ENCODE measurements at places on chromosomes 2 and 18. TPM values are rescaled to one million over a fixed set of nuclear protein-coding genes. Genes with fewer than 3 reads are reported as not detected.

GRCh38 chr2:237896956-237897355 is 37.5 kb downstream of the RAMP1 start:
- no peaks in the 10 kb centered on the region for H3K27me3 ChIP-seq
- no peak overlapping the region for H3K27ac ChIP-seq
- no peak for DNase-seq

DNA sequence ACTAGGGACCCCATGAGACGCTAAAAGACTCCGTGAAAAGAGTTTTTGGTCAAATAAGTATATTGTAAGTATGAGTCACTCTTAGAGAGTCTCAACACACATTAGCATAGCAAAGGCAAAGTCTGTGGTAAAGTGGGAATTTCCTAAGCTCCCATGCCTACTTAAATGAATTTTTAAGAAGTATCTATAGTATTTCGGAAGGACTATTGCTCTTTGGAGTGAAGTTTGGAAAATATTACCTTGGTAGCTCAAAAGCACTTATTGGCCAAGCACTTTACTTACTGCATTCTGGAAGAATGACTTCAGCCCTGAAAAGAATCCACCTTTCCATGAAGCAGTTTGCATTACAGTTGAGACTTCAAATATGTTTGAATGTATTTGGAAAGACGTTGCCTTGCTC is 57.1 kb downstream of the CAVIN2 start:
- H3K27me3 ChIP-seq: peaks cover 10% of the 10 kb centered on the region
- no peak for DNase-seq
- H3K4me1 ChIP-seq: no peaks in the 10 kb centered on the region
- no peak overlapping the region for H3K4me3 ChIP-seq

- H3K4me1 ChIP-seq: peaks cover 37% of the 10 kb centered on the region
- no peak overlapping the region for H3K27ac ChIP-seq
- H3K4me3 ChIP-seq: no peak overlapping the region
- no peaks in the 10 kb centered on the region for H3K36me3 ChIP-seq
- H3K27me3 ChIP-seq: no peaks in the 10 kb centered on the region
These were observed 55.7 kb downstream of the LRRFIP1 start for GRCh38 chr2:237682856-237683670.

DNA sequence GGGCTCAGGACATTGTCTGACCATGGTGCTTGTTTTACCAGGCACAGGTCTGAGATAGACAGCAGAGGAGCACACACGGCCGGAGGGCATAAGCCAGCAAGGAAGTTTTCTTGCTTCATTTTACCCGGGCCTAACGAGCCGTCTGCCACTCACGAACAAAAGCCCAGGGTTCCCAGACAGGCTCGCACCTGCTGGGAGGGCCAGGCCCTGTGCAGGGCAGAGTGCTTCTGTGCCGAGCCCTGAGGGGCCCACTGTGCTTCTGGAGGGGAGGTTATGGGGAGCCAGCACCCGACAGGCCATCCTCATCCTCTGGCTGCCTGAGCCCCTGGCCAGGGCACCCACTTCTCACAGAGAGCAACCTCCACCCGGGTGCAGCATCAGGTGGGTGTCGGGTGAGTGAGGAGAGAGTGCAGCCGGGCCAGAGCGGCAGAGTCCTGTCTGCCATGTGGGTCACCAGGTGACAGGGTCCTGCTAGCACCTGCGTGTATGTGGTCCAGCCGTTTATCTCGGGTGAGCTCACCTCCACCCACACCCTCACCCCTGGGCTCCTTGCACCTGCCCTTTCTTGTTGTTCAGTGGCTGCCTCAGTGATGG is 297.9 kb downstream of the NDUFA10 start:
- H3K27me3 ChIP-seq: no peaks in the 10 kb centered on the region
- no peaks in the 10 kb centered on the region for H3K36me3 ChIP-seq
- DNase-seq: no peak
- H3K27ac ChIP-seq: no peak overlapping the region
- no peak overlapping the region for H3K4me3 ChIP-seq

GRCh38 chr18:79187532-79188277 is 118.5 kb downstream of the ATP9B start:
- DNase-seq: no peak
- no peaks in the 10 kb centered on the region for H3K27me3 ChIP-seq
- no peak overlapping the region for H3K4me3 ChIP-seq

GRCh38 chr2:102522162-102522561 is 49.1 kb downstream of the SLC9A4 start:
- peaks cover 4% of the 10 kb centered on the region for H3K27me3 ChIP-seq
- no peak for DNase-seq
- no peak overlapping the region for H3K4me3 ChIP-seq
- no peaks in the 10 kb centered on the region for H3K4me1 ChIP-seq
- no peak overlapping the region for H3K27ac ChIP-seq

DNA sequence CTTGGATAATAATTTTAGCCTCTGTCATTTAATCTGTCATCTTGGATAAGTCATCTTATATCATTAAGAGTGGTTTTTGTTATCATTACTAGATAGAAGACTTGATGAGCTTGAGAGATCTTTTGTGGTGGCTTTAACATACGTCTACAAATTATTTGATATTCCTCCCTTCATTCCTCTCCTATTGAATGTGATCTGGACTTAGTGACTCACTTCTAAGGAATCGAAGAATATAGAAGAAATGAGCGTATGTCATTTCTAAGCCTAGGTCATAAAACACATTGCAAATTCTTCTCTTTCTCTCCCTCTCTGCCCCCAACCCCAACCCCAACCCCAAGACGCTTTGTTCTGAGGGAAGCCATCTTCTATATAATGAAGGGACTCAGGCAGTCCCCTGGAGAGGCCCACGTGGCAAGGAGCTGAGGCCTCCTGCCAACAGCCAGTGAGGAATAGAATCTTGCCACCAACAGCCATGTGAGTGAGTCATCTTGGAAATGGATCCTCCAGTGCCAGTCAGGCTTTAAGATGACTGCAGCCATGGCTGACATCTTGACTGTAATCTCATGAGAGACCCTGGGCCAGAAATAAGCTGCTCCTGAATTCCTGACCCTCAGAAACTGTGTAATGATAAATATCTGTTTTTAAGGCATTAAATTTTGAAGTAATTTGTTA is 221.6 kb upstream of the SP5 start:
- H3K4me3 ChIP-seq: no peak overlapping the region
- no peak overlapping the region for H3K27ac ChIP-seq
- DNase-seq: no peak
- no peaks in the 10 kb centered on the region for H3K36me3 ChIP-seq
- peaks cover 9% of the 10 kb centered on the region for H3K27me3 ChIP-seq

GRCh38 chr2:221431477-221431876 is 140.6 kb downstream of the EPHA4 start:
- H3K36me3 ChIP-seq: peaks cover 46% of the 10 kb centered on the region
- H3K4me3 ChIP-seq: no peak overlapping the region
- no peak for DNase-seq
- H3K27ac ChIP-seq: no peak overlapping the region

DNA sequence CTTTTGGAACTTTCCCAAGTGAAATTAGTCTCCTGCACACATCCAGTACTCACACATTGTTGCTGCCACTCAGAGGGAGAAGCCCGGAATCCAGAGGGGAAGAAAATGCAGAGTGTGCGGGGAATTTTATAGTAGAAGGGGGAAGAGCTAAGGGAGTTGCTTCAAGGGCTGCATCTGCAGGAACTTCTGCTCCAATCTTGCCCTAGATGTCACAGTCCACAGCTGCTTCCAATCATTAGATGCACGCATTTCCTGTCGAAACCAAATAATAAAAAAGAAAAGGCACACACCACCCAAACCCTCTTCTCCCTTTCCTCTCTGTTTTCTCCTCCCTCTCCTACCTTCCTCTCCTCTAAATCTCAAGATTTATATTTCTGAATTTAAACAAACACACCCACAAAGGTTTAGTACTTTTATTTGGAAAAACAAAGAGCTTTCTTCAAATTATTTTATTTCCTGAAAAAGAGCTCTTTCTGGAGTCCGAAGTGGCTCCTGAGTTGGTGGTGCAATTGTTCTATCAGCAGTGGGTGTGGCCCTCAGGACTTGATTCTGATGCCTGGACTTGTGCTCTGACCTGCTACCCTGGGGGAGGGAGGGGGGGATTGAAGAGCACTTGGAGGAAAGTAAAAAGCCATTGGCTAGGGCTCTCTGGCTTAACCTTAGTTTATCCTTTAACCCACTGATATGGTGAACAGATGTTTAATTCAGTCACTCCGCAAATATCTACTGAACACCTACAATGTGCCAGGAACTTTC is 72.0 kb downstream of the KCNE4 start:
- H3K27me3 ChIP-seq: peaks cover 4% of the 10 kb centered on the region
- H3K4me3 ChIP-seq: no peak overlapping the region
- H3K4me1 ChIP-seq: no peaks in the 10 kb centered on the region
- H3K27ac ChIP-seq: no peak overlapping the region
- no peaks in the 10 kb centered on the region for H3K36me3 ChIP-seq
- no peak for DNase-seq

- H3K4me1 ChIP-seq: peaks cover 17% of the 10 kb centered on the region
- H3K36me3 ChIP-seq: peaks cover 3% of the 10 kb centered on the region
- DNase-seq: no peak
- peaks cover 7% of the 10 kb centered on the region for H3K27me3 ChIP-seq
- H3K4me3 ChIP-seq: no peak overlapping the region
- H3K27ac ChIP-seq: no peak overlapping the region
These were observed 2.3 kb downstream of the FOSL2 start for GRCh38 chr2:28394997-28395333.

- no peak for DNase-seq
- H3K27me3 ChIP-seq: no peaks in the 10 kb centered on the region
- peaks cover 6% of the 10 kb centered on the region for H3K4me1 ChIP-seq
- H3K36me3 ChIP-seq: peaks cover 73% of the 10 kb centered on the region
- no peak overlapping the region for H3K4me3 ChIP-seq
These were observed 5.0 kb upstream of the FARP2 start for GRCh38 chr2:241350878-241351639.

- H3K4me1 ChIP-seq: peaks cover 15% of the 10 kb centered on the region
- H3K36me3 ChIP-seq: no peaks in the 10 kb centered on the region
- DNase-seq: peak; percentile 35
- no peak overlapping the region for H3K27ac ChIP-seq
- H3K4me3 ChIP-seq: no peak overlapping the region
- H3K27me3 ChIP-seq: no peaks in the 10 kb centered on the region
These were observed 66.6 kb downstream of the SPTBN1 start for GRCh38 chr2:54522624-54523281.

DNA sequence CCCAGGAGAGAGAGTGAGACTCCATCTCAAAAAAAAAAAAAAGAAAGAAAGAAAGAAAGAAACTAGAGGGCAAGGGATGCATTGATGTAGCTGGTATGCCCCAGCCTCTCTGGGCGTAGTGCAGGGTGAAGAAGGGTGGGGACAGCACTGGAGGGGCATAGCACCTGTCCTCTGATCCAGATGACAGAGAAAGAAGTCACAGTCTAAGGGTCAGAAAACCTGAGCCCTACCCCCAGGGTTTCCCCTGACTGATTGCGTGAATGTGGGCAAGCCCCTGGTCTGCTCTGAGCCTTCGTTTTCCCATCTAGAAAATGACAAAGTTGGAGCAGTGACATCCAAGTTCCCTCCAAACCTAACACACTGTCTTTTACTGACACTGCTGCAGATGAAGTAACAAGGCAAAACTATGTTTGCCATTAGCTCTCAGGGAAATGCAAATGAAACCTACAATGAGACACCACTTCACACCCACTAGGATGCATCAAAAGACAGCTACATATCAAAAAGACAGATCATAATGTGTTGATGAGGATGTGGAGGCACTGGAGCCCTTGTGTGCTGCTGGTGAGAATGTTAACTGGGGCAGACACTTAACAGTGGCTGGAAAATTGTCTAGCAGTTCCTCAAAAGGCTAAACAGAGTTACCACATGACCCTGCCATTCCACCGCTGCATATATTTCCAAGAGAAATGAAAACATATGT is 19.5 kb upstream of the YWHAQ start:
- H3K4me1 ChIP-seq: peaks cover 7% of the 10 kb centered on the region
- no peak overlapping the region for H3K4me3 ChIP-seq
- no peak overlapping the region for H3K27ac ChIP-seq
- DNase-seq: no peak
- no peaks in the 10 kb centered on the region for H3K36me3 ChIP-seq

DNA sequence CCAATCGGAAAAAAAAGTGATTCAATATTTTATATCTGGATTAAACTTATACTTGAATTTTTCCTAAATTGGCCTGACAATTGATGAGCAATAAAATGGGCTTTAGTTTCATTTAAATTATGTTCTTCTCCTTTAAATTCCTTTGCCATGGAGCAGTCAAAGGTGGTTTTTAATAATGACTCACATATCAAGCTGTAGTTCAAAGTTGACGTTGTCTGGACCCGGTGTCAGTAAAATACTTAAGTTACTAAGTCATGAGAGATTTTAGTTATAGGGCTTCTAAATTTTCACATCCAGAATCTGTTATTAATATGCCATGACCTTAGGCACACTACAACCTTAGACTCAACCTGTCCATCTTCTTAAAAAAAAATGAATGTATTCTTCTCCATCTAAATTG is 62.5 kb downstream of the CDH2 start:
- no peaks in the 10 kb centered on the region for H3K4me1 ChIP-seq
- H3K27ac ChIP-seq: no peak overlapping the region
- DNase-seq: no peak
- H3K27me3 ChIP-seq: no peaks in the 10 kb centered on the region
- no peaks in the 10 kb centered on the region for H3K36me3 ChIP-seq

- DNase-seq: no peak
- H3K36me3 ChIP-seq: no peaks in the 10 kb centered on the region
- no peaks in the 10 kb centered on the region for H3K27me3 ChIP-seq
- H3K4me1 ChIP-seq: peaks cover 40% of the 10 kb centered on the region
- peak overlapping the region; percentile 0 for H3K27ac ChIP-seq
These were observed 86.3 kb downstream of the ZFP36L2 start for GRCh38 chr2:43139996-43140621.

GRCh38 chr18:58861353-58861752 is 3.3 kb upstream of the ZNF532 start:
- peaks cover 14% of the 10 kb centered on the region for H3K36me3 ChIP-seq
- no peak for DNase-seq
- H3K4me1 ChIP-seq: peaks cover 32% of the 10 kb centered on the region
- H3K27ac ChIP-seq: peak overlapping the region; percentile 35
- H3K4me3 ChIP-seq: no peak overlapping the region

GRCh38 chr2:5076599-5076998 is 615.6 kb upstream of the SOX11 start:
- no peak for DNase-seq
- no peak overlapping the region for H3K4me3 ChIP-seq
- no peaks in the 10 kb centered on the region for H3K36me3 ChIP-seq
- no peaks in the 10 kb centered on the region for H3K27me3 ChIP-seq
- H3K27ac ChIP-seq: no peak overlapping the region
- no peaks in the 10 kb centered on the region for H3K4me1 ChIP-seq

GRCh38 chr2:74047152-74047551 is 62.4 kb downstream of the TET3 start:
- H3K4me3 ChIP-seq: no peak overlapping the region
- H3K27ac ChIP-seq: peak overlapping the region; percentile 12
- DNase-seq: no peak
- H3K4me1 ChIP-seq: peaks cover 29% of the 10 kb centered on the region

- H3K27me3 ChIP-seq: no peaks in the 10 kb centered on the region
- no peak for DNase-seq
- H3K27ac ChIP-seq: no peak overlapping the region
- H3K4me3 ChIP-seq: no peak overlapping the region
- H3K4me1 ChIP-seq: no peaks in the 10 kb centered on the region
These were observed 862.6 kb upstream of the CNTNAP5 start for GRCh38 chr2:123162400-123163016.

Gene MGAT4A
- total RNA-seq: 15.7 TPM

Gene TRIB2
- 19.3 TPM for total RNA-seq

Gene MTA3
- total RNA-seq: 26.2 TPM

Gene MYL12A
- total RNA-seq: 394 TPM

Gene AMMECR1L
- total RNA-seq: 14.9 TPM

Gene NCKAP1
- total RNA-seq: 0.22 TPM

Gene CHMP3
- total RNA-seq: 61.4 TPM

Gene IL1F10
- not detected for total RNA-seq

Gene GALNT5
- not detected for total RNA-seq

Gene COX7A2L
- 86.4 TPM for total RNA-seq

Gene CCDC85A
- total RNA-seq: not detected

Gene ZFAND2B
- total RNA-seq: 39.9 TPM

Data from activated B cell treated with CpG ODN at 0.5 μM for 24 hours (primary cell).